ENCODE measurements at places on chromosomes 2 and 18. TPM values are rescaled to one million over a fixed set of nuclear protein-coding genes. Genes with fewer than 3 reads are reported as not detected.

Gene ARHGEF4
- total RNA-seq = 0.80 TPM

Gene FAM237A
- not detected for total RNA-seq

Gene LCT
- not detected for total RNA-seq

Gene SFTPB
- 5.6 TPM for total RNA-seq

Gene CHRNG
- not detected for total RNA-seq

Gene SERPINB3
- not detected for total RNA-seq

DNA sequence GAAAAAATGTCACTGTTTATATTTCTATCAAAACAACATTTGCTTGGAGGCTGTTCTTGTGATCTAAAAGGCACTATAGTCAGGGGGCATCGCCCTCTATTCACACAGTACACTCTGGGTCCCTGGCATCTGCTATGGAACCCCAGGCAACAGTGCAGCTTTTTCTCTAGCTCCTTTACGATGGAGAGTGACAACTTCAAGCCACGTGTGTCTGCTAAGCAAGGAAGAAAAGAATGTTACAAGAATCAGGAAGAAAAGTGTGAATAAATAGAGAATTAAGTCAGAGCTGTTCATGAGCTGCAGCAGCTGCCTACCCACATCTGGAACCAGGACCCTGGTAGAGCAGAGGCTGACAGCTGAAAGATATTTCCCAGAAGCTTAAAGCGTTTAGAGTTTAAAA, 11.2 kb downstream of the RND3 start:
- peaks cover 25% of the 10 kb centered on the region for H3K36me3 ChIP-seq
- H3K4me3 ChIP-seq = no peak overlapping the region
- peak overlapping the region; percentile 71 for H3K27ac ChIP-seq
- no peak for DNase-seq
- no peaks in the 10 kb centered on the region for H3K27me3 ChIP-seq
- H3K4me1 ChIP-seq = peaks cover 72% of the 10 kb centered on the region

DNA sequence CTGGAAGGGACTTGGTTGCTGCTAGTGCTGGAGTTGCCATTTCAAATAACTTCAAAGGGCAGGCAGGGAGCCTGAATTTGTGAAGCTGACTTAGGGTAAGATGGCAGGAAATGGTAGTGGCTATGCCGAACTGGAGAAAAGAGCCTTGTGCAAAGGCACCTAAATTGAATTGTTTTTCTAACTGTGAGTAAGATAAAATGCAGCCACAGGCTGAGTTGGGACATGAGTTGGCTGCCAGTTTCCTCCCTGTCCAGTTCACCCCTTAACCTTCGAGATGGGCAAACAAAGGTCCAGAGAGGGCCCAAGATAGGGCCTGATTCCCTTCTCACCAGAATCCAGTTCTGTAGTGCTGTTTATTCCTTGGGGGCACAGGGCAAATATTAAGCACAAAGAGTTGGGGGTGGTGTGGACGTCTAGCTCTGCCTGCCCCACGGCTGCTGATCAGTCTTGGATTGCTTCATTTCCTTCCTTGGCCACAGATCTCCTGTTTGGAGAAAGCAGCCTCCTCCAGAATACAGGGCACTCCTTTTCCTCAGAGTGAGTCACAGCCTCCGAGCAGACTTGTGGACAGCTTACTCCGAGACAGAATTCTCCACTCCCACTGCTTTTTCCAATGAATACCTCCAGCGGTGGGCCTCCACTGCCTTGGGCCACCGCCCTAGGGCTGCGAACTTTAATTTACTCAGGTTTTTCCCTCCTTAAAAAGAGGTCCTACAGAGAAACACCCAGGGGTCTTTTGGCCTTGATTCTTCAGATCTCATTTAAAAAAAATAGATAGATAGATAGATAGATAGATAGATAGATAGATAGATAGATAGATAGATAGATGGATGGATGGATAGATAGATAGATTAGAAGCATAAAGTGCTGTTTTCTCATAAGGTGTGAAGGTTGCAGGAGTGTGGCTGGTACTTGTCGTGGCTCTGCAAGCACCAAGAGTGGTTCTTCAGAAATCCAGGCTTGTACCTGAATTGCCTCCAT, 18.4 kb upstream of the SLC20A1 start:
- peaks cover 23% of the 10 kb centered on the region for H3K4me1 ChIP-seq
- H3K27ac ChIP-seq = peak overlapping the region; percentile 62
- no peaks in the 10 kb centered on the region for H3K27me3 ChIP-seq
- H3K4me3 ChIP-seq = no peak overlapping the region
- no peaks in the 10 kb centered on the region for H3K36me3 ChIP-seq
